A549 treated with Mapracorat at 1 μM for 4 hours (cell line): ENCODE measurements at places on chromosomes 6 and 20. TPM values are rescaled to one million over a fixed set of nuclear protein-coding genes. Genes with fewer than 3 reads are reported as not detected.

The MOXD1 gene
- total RNA-seq = 1.4 to 1.9 TPM (median 1.7 TPM) in 5 replicates

The GJA10 gene
- total RNA-seq = not detected in 5 replicates

The ADGB gene
- not detected in 5 replicates for total RNA-seq

The SRSF12 gene
- total RNA-seq = 1.0 to 2.0 TPM (median 1.9 TPM) in 5 replicates

The VSX1 gene
- 0.77 to 1.5 TPM (median 0.89 TPM) in 5 replicates for total RNA-seq

The SPATS1 gene
- total RNA-seq = not detected in 5 replicates

The BANF2 gene
- total RNA-seq = not detected in 5 replicates

The CSNK2A1 gene
- 131 to 157 TPM (median 146 TPM) in 5 replicates for total RNA-seq

The HSPA12B gene
- total RNA-seq = 0.25 to 0.74 TPM (median 0.53 TPM) in 5 replicates

The LSM14B gene
- 21.5 to 26.4 TPM (median 26.3 TPM) in 5 replicates for total RNA-seq

The BACH2 gene
- 0.42 to 0.91 TPM (median 0.63 TPM) in 5 replicates for total RNA-seq

The PRSS35 gene
- total RNA-seq = 0.07 TPM in 1 of 5 replicates, not detected in the others

The RIMS1 gene
- not detected in 5 replicates for total RNA-seq

The GCNT2 gene
- 4.9 to 6.3 TPM (median 5.5 TPM) in 5 replicates for total RNA-seq

The TRIM15 gene
- total RNA-seq = not detected in 5 replicates

The PRSS16 gene
- total RNA-seq = 2.8 to 3.5 TPM (median 2.9 TPM) in 5 replicates

The SNAP25 gene
- total RNA-seq = 13.5 to 18.5 TPM (median 16.1 TPM) in 5 replicates

The KCNK15 gene
- 0.45 to 0.87 TPM (median 0.54 TPM) in 5 replicates for total RNA-seq

The MICAL1 gene
- total RNA-seq = 11.5 to 19.0 TPM (median 17.5 TPM) in 5 replicates

The TCF15 gene
- total RNA-seq = not detected in 5 replicates

The DDX43 gene
- not detected in 5 replicates for total RNA-seq

The IP6K3 gene
- total RNA-seq = 0.75 to 1.6 TPM (median 1.3 TPM) in 5 replicates

The OR2J3 gene
- total RNA-seq = not detected in 5 replicates

The GSTA2 gene
- total RNA-seq = not detected in 5 replicates

The SLC16A10 gene
- 0.22 to 0.87 TPM (median 0.50 TPM) in 5 replicates for total RNA-seq
